Kidney epithelial cell (primary cell): ENCODE measurements at places on chromosomes 1 and 21.

DNA sequence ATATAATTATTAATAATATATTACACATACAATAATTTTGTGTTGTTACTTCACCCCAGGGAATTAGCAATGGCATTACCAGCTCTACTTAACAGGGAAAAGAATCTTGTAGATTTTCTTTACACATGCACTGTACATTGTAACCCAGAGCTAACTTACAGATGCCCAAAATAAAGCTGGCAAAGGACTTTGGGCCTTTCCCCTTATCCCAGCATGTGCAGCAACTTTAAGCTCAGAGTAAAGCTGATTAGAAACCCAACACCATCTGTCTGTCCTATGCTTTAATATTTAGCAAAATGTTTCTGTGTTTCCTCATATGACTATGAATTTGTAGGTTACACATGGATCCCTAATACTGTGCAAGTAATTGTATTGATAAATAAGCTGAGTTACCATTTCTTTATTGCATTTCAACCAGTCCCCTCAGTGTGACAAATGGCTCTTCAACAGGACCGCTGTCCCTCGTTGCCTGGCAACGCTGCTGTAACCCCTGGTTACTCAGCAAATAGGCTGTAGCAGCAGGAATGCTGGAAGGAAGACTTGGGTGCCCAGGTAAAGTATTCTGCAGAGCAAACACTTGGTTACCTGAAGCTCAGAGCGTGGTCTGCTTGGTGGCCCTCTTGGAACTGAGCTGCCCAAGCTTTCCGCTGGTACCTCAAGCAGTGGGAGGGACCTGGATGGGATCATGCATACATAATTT, at the start of gene USH2A:
USH2A (minus strand) TSS at position 628 of the 700 bp plus-strand sequence. CDS start 1,112 bp downstream, outside the sequence.
- no peak for DNase-seq

GRCh38 chr1:246418565-246419312, 88.3 kb downstream of the SMYD3 start:
- no peak for DNase-seq

GRCh38 chr1:204222764-204223055, 8.9 kb upstream of the GOLT1A start:
- no peak for DNase-seq

GRCh38 chr1:99662539-99663080, 16.7 kb downstream of the PALMD start:
- DNase-seq, result no peak

DNA sequence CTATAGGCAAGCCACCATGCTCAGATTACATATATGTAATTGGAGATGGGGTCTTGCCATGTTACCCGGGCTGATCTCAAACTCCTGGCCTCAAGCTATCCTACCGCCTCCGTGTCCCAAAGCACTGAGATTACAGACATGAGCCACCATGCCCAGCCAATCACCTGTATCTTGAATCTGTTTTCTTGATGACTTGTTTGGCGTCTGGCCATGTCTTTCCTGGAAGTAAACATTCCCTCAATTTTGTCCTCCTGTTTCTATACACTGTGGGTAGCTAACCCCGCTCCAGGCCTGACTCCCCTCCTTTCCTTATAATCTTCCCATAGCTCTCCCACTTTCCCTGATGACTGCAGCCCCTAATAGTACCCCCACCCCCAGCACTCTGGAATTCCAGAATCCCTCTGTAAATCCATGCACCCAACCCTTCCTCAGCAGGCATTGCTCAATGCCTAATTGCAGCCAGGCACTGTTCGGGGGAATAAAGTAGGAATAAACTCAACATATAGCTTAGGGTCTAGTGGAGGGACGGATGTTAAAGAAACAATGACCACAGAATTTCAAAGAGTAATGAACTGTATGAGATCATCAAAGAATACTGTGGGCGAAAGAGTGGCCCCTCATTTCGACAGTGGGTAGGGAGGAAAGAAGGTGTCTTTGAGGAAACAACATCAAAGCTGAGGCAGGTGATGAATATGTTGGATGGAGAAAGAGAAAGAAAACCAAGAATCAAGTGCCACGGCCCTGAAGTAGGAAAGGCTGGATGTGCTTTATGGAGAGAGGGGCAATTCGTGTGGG, 161.5 kb downstream of the ADSS2 start:
- no peak for DNase-seq

DNA sequence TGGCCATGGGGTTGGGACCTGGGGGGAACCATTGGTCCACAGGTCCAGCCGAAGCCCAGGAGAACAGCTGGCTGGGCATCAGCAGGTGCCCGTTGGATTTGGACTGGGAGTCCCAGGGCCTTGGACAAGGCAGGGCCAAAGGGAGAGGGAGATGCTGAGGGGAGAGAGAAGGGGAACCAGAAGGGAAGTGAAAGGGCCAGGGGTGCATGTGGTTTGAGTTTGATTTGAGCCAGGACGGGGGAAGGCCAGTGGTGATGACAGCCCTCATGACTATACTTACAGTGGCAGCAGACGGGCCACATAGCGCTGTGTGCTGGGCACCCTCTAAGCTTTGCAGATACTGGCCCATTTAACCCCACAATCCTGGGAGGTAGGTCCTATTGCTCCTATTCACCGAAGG, 18.8 kb downstream of the AGRN start:
- DNase-seq, result no peak

GRCh38 chr1:34792868-34793727, at the start of gene GJA4:
Gene GJA4, plus strand, starts transcription at chr1:34792999. Its CDS starts 1,215 bp downstream, at chr1:34794214.
- no peak for DNase-seq

GRCh38 chr1:98205291-98206017, 284.6 kb upstream of the DPYD start:
- no peak for DNase-seq

DNA sequence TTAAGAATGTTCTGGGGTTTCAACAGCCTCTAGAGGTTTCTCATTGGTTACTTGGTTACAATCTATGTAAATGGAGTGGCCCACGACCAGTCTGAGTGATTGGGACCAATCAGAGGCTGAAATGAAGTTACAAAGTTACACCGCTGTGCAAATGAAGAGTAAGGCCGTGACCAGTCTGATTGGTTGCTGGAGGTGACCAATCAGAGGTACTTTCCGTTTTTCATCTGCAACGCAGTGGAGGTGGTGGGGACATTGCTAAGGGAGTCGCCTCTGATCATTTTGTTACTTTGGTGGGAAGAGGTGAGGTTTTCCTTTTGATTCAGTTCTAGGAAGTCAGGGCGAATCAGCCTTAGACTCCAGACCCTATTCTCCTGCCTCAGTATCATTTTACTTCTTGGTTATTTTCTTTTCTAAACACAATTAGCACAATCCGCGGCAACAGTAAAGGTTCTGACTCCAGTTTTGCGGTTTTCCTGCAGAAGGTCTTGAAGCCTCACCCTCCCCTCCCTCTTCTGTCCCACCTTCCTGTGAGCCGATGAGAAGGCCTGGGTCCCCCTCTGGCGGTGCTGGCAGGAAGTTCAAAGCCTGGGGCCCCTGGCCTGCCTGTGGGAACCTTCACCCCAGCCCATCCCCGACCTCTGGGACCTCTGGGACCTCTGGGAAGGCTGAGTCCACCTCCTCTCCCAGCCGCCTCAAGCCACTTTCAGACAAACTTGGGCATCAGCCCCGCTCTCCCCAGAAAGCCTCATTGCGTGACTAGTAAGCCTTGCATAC, 38.7 kb upstream of the TTC34 start:
- no peak for DNase-seq

DNA sequence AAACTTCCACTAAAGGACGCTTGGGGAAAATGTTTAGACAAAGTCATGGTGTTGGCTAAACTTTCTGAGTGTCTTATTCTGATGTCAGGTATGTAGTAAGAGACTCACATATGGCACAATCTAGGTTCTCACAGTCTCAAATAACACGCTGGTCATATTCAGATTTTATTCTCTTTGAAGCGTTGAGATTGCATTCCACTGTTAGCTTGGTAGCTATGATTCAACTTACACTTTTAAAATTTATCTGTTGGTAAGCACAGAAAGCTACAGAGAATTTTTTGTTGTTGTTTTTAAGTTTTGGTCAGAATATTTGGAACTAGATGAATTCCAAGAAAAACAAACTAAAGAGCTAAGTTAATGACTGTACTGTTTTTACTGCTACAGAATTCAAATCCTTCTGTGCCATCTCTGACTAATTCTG, 126.7 kb downstream of the PRRX1 start:
- DNase-seq, result no peak

DNA sequence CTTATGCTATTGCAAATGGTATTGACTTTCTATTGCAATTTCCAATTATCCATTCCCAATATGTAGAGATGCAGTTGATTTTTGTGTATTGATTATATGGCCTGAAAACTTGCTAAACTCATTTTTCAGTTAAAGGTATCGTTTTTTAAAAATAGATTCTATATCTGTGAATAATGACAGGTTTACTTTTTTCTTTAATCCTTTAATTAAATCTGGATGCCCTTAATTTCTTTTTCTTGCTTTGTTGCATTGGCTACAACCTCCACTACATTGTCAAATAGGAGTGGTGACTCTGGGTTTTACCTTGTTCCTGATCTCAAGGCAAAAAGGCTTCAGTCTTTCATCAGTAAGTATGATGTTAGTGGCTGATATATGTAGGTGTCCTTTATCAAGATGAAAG, 522.4 kb downstream of the MATN1 start:
- DNase-seq, result no peak

- DNase-seq, result no peak
These were observed 37.6 kb downstream of the NRDC start for GRCh38 chr1:51840743-51841461.

DNA sequence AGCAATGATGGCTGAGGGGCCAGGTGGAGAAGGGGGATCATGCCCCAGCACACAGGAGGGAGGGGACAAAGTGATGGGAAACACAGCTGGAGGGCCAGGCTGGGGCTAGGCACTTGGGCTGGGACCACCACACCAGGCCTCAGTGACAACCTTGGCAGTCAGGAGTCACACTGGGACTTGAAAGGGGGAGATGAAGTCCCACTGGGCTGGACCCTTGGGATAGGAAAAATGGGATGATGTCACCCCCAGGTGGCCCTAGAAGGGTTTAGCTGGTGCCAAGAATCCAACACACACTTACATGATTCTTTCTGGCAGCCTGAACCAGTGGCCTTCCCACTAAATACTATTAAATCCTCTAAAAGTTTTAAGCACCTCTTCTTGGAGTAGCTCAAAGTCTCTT, 17.1 kb downstream of the ZBTB17 start:
- no peak for DNase-seq
